ENCODE measurements at places on chromosomes 12 and 14.

- no peak for DNase-seq
Measured at GRCh38 chr14:100030452-100031153, 34.6 kb upstream of the EVL start.

DNA sequence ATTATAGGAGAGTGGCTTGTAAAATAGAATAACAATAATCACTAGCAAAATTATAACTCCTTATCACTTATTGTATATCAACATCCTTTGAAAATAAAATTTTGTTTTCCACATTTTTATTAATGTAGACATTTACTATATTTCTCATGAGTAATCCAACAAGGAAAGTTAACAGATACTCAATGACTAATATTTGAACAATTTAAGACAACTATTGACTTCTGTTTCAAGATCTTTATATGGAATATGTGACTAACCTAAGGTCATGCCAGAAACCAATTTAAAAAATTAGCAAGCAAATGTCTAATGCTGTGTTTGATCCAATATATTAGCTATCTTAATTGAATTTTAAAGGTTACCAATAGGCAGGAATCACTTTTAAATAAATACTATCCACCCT is 638.5 kb upstream of the FLRT2 start:
- DNase-seq, result no peak

DNA sequence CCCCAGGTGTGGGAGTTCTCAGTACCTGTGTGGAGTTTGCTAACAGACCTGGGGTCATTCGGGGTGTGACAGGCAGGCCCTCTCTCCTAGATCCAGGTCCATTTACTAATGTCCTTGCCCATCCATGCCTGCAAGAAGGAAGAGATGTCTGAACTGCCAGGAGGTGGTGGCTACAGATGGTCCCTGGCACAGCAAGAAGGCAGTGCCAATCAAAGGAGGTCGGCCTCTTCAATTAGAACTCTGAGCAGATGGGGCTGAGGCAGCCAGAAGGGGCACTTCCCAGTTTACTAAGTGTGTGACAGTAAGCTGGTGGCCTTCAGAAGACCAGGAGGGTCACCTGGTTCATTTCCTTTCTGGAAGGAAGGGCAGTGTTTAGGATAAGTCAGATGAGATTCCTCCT is 202.5 kb downstream of the CACNA1C start:
- DNase-seq, result no peak

DNA sequence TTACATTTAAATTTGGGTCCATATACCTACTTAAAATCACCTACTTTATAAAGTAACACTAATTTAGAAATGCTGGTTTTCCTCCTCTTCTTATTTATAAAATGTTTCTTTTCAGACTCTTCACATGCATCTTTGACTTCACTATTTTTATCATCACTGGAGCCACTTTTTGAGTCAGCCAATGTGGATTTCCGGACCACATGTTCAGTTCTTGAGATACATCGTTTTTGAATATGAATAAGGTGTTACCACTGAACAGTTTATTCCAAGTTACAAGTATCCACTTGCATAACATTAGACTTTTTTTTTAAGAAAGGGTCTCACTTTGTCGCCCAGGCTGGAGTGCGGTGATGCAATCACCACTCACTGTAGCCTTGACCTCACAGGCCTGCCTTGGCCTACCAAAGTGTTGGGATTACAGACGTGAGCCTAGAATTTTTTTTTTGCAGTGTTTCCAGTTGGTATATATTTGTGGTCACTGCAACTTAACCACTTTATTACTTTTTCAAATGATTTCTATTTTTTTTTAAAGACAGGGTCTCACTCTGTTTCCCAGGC is 5.7 kb downstream of the FNTB start:
- no peak for DNase-seq

DNA sequence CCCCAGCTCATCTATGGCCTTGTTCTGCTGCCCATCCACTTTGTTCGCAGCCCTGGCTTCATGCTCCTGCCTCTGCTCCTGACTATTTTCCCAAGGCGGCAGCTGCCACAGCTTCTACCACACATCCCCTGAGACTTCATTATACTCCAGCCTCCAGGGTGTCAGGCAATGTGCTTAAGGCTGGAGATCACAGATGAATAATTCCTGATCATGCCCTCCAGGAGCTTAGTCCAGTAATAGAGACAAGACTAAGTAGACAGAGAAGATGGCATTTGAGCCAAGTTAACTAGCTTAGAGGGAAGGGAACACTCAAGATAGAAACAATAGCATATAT is 7.1 kb downstream of the TAPBPL start:
- DNase-seq, result no peak

All from psoas muscle (tissue), 8 donors.